Right lobe of liver (tissue), 6 donors: ENCODE measurements at places on chromosomes 6 and 20.

GRCh38 chr6:25659633-25660368 lies 7.8 kb downstream of the SCGN start:
- DNase-seq: no peak

DNA sequence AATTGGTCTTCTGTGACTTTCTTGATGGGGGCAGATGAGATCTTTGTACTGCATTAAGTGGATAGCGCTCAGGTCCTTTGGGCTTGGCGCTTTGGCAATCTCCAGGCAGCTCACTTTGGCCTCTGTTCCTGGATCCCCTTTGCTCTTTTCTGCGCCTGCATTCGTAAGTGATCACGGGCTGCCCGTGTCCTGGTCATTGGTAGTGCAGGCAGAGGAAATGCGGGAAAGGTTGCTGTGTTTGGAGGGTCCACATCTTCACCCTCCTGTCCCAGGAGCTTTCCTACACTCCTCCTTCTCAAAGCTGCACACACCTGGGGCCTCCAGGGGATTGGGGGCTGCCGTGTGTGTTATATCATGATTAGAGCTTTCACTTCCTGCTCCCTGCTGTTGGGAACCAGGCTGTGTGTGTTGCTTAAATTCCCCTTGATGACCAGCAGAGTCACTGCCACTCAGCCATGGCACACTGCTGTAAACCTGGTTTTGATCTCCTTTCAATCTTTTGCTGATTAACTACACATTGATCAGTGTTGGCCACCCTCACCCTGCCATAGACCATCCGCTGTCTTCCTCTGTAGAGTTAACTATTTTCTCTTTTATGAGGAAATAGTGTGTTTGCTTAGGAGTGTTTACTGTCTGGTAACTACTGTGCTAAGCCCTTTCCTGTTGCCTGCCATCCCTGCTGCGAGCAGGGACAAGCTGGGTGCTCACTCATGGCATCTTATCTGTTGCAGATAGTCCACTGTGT lies 13.0 kb upstream of the SNHG17 start:
- DNase-seq: peak; percentile 43

DNA sequence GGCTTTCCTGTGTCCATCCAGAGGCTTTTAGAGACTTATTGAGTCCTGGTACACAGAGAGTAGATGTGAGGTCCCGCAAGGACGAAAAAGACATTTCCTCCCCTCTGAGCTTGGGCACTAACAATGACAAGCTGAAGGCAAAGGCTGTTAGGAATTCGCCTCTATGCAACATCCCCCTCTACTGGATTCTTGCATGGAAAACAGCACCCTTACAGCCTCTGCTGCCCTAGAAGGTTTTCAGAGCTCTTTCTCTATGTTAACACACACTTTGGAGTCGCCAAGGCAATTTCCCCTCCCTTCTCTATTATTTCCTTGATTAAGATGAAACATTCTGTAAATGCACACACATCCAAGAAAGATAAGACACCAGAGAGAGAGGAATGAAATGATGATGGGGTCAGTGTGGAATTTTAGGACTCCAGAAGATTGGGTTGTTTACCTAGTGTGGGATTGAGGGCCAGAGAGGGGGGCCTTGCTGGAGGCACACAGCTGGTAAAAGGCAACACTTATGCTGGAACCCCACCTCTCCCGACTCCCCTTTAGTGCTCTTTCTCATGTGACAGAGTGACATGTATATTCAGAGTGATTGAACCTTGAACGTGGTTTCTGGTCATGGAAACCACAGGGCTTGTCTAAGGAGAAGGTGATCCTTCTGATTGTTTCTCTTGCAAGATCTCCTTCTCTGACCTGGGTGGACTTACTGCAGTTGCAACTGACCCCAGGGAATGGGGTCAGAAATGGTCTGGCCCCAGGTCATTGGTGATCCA lies 300.7 kb downstream of the CLIC5 start:
- no peak for DNase-seq

- no peak for DNase-seq
These were observed 15.5 kb upstream of the NPEPL1 start for GRCh38 chr20:58677079-58677604.

- DNase-seq: peak; percentile 68
These were observed 47.0 kb downstream of the WDR27 start for GRCh38 chr6:169654598-169655391.

GRCh38 chr6:163793011-163793983 lies 378.8 kb downstream of the QKI start:
- no peak for DNase-seq

GRCh38 chr6:1777921-1778685 lies 168.4 kb downstream of the FOXC1 start:
- no peak for DNase-seq

DNA sequence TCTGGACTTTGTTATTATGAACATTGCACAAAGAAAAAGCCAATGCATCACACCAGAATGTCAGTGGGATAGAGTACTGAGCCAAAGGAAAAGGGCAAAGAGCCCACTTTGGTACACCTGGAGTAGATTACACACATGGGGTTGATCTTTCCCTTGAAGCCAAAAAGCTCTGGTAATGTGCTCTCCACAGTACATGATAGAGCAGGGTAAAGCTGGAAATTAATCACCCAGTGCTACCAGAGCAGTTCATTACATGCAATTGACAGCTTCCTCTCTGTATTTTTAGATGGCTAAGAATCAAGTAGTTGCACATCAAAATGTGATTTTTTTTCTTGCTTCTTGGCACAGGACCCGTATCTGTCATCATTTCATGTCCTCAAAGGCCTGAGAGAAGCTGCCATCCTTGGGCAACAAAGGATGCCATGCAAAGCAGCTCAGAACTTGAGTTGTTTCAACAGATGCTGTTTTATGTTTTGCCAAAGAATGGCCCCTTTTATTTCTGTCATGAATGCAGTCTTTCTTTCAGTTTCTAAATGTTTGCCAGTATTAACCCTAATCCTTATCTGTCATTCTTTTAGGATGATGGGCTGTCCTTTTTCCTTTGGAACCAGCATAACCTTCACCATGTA lies 88.1 kb downstream of the HDGFL1 start:
- DNase-seq: no peak

DNA sequence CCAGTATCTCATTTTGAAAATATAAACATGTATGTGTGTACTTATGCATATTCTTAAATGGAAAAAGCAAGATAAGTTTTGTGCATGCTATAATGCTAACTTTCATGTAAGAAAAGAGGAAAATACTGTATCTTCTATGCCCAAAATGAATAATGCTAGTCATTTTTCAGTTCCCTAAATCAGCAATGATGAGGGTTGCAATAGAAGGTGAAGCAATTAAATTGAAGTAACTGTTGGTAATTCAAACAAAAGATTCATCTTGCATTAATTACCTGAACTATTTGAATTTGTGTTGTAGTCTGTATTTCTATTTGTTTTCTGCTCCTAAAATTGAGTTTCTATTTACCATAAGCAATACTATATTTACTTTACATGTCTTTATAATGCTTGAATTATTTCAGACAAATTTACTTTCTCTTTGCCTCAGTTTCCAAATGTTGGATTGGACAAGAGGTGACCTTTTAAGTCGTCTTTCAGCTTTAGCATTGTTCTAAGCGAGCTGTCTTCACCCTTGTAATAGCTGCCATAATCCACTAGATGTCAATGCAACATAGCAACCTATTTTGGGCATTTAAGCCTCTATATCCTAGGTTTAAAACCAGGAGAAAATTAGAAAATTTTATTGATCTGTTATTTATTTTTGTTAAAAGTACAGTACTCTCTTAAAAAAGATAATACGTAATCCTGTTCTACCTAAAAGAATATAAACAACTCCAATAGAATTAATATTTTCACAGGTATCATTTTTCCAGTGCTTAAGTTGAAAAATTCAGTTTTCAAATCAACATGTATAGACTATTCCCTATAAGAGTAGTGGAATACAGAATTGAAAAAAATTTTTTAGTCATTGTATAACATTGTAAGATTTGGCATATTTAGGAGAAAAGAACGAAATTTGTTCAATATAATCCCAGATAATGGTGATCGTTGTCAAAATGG lies 52.3 kb upstream of the IFNGR1 start:
- DNase-seq: no peak

GRCh38 chr6:129146902-129147301 lies 264.0 kb downstream of the LAMA2 start:
- no peak for DNase-seq

- DNase-seq: no peak
These were observed 45.7 kb downstream of the TINAG start for GRCh38 chr6:54353975-54354374.

GRCh38 chr6:26554697-26555504 lies 16.7 kb downstream of the HMGN4 start:
- no peak for DNase-seq

GRCh38 chr6:133681891-133682290 lies 207.0 kb upstream of the TCF21 start:
- DNase-seq: no peak

- no peak for DNase-seq
These were observed 69.6 kb downstream of the SSR1 start for GRCh38 chr6:7243179-7243981.

DNA sequence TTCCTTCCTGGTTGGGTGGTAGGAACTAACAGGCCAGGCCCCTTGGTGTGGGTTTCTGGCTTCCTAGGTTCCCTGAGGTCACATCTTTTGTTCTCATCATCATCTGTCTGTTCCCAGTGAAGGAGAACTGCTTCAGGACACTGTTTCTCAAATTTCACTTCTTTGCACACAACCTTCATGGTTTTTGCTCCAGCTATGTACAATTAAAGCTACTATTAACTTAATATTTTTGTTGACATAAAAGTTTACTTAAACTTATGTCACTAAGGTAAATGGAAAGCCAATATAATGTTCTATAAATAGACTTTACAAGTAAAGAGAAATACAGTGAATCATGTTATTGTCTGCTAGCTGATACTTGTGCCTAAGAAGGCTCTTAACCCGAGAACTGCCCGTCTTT lies 120.7 kb upstream of the KCNG1 start:
- no peak for DNase-seq

- no peak for DNase-seq
These were observed 198.6 kb downstream of the FOXA2 start for GRCh38 chr20:22385602-22386305.

DNA sequence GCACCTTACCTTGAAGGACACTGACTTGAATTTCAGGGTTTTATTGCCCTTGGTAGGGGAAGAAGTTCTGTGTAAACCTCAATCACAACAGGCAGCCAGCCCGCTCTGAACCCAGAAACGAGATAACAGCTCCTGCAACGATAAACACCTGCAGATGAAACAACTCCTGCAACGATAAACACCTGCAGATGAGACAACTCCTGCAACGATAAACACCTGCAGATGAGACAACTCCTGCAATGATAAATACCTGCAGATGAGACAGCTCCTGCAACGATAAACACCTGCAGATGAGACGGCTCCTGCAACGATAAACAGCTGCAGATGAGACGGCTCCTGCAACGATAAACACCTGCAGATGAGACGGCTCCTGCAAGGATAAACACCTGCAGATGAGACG lies 54.0 kb upstream of the TBXT start:
- DNase-seq: no peak

GRCh38 chr6:160178271-160178670 lies 56.7 kb downstream of the SLC22A1 start:
- DNase-seq: no peak

DNA sequence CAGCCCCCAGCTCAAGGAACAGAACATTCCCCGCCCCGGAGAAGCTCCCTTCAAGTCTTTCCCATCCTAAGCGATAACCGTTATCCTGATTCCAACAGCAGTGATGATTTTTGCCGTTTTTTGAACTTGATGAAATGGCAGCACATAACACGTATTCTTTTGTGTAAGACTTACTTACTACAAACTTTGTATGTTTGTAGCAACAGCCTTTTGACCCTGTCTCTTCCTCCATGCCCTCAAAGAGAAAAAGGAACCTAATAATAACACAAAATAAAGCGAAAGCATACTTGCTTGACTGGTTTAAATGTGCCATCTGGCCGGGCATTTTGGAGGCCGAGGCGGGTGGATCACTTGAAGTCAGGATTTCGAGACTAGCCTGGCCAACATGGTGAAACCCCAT lies 26.4 kb upstream of the SLC9A8 start:
- DNase-seq: no peak

GRCh38 chr6:90098001-90098531 lies 198.6 kb downstream of the BACH2 start:
- no peak for DNase-seq

- DNase-seq: no peak
These were observed 81.4 kb upstream of the CDH4 start for GRCh38 chr20:61170496-61171320.

GRCh38 chr6:96257751-96258150 lies 242.0 kb downstream of the FUT9 start:
- DNase-seq: no peak

DNA sequence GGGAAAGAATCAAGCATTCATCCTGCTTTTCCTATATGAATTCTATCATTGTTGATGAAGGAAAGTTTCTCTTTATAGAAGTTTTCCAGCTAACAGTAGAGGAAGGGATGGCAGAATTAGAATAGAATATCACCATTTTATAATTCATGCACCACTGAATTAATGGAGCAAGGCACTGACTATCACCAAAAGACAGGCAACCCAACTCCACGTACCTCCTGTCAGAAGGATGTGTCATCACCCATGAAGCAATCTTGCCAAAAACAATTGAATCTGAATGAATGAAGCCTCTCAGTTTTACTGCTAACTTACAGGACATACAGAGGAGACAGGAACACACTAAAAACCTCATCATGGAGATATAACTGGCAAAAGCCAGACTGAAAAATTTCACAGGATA lies 122.4 kb downstream of the NFATC2 start:
- DNase-seq: no peak

GRCh38 chr20:32480371-32481241 lies 104.5 kb downstream of the NOL4L start:
- DNase-seq: peak; percentile 33

GRCh38 chr20:40669692-40670091 lies 19.3 kb downstream of the MAFB start:
- peak; percentile 84 for DNase-seq

GRCh38 chr6:119647309-119647708 lies 297.7 kb upstream of the MAN1A1 start:
- DNase-seq: no peak

- no peak for DNase-seq
These were observed 3.8 kb upstream of the DYNLRB1 start for GRCh38 chr20:34512266-34512954.

GRCh38 chr20:1185790-1186334 lies 1.1 kb upstream of the TMEM74B start:
- no peak for DNase-seq

DNA sequence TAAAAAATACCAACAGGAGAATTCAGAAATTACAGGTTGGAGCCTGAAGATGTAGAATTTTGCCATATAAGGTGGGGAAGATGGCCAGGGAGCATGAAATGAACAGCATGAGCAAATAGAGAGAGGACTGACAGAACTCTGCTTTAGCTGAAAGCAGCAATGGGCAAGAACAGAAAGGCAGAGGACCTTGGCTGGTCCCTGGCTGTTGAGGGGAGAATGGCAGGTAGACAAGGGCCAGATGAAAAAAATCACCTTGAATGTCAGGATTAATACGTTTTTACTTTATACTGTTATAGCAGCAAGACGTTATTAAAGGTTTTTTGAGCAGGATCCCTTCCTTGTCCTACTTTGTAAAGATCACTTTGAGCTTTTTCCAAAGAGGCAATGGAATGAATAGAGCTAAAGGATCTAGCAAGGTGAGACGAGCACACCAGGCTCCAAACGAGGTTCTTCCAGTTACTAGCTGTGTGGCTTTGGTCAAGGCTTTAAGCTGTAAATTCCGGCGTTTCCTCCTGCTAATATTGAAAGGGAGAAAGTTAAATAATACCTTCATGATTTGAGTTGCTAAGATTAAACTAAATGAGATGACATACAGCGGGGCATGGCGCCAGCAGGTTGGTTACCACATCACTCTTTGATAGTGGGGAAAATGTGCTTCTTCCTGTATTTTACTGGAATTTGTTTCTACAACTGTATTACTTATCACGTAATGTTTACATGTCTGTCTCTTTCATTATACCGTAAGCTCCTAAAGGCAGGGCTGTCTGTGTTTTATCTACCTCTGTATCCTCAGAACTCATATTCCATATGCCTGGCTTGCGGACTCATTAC lies 776 bp downstream of the PPIL1 start:
- no peak for DNase-seq
